ENCODE measurements at places on chromosomes 5 and 9. TPM values are rescaled to one million over a fixed set of nuclear protein-coding genes. Genes with fewer than 3 reads are reported as not detected.
A peak's percentile ranks its signal among the peaks of the same experiment; 100 is the strongest.

- DNase-seq = no peak
Measured at GRCh38 chr5:150443242-150444075, 6.1 kb downstream of the RPS14 start.

GRCh38 chr5:155050384-155051019, 36.9 kb downstream of the KIF4B start:
- peak; percentile 78 for DNase-seq

DNA sequence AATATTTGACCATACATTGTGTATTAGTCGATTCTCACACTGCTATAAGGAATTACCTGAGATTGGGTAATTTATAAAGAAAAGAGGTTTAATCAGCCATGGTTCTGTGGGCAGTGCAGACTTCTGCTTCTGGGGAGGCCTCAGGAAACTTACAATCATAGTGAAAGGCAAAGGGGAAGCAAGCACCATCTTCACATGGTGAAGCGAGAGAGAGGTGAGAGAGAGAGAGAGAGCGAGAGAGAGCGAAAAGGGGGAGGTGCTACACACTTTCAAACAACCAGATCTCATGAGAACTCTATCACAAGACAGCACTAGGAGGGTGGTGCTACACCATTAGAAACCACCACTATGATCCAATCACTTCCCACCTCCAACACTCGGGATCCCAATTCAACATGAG, 4.1 kb upstream of the GRAMD2B start:
- DNase-seq = no peak

DNA sequence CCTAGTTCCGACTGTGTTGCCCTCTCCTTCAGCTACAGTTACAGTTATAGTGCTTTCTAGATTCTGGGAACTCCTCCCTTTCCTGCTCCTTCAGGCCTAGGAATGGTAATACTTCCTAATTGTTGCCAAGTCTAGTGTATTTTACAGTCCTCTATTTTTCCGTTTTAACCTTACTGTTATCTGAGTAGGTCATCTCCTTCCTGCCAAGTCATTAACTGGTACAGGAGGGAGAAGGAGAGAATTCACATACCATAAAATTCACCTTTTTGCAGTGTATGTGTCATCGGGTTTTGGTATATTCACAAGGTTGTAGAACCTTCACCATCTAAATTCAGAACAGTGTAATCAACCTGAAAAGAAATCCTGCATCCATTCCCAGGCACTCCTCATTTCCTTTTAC, 335.4 kb upstream of the MEF2C start:
- DNase-seq = no peak

DNA sequence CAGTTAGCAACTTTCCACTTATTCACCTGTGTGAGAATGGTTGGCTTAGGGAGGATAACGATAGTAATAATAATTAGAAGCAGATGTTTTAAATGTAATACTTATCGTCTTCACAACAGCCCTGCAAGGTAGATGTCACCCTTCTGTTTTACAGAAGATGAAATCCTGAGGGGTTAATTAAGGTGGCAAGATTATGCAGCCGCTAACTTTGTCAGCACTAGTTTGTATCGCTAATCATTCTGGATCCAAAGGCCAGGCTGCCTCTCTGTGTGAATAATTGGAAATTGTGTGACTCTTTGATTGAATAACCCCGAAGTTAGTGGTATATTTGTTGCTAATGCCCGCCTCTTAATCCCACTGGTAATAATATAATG, 635 bp downstream of the IFT74 start:
- no peak for DNase-seq

DNA sequence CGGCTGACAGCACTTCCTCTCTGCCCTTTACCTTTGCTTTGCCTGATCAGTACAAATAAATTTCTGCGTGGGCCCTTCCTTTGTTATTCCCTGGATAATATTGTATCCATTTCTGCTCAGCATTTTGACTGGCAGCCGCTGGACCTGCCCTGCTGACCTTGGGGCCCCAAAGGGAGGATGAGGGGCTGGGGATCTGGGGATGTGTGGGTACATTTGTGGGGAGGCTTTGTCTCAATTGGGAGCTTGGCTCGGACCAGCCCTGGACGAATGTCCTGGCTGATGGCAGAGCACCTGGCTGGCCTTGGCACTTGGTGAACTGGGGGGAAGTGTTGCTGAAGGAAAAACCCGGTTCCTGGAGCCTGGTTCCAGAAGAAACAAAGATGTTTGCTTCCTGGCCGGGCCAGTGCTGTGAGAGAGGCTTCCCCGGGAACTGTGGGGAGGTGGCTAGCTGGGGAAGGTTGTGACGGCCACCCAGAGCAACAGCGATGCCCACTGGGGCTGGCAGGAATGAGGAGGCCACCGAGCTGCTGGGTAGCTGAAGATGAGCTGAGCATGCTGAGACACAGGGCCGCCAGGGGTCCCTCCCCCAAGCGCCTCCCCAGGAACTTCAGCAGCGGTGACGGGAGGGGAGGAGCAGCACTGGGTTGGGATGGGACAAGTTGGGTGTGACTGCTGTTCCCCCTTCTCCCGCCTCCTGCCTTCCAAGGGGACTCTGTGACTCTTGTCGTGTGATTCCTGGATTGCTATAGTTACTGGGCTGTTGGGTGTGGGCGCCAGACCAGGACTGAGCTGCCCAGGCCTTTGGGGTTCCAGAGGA, 8.4 kb downstream of the LMX1B start:
- DNase-seq = no peak

DNA sequence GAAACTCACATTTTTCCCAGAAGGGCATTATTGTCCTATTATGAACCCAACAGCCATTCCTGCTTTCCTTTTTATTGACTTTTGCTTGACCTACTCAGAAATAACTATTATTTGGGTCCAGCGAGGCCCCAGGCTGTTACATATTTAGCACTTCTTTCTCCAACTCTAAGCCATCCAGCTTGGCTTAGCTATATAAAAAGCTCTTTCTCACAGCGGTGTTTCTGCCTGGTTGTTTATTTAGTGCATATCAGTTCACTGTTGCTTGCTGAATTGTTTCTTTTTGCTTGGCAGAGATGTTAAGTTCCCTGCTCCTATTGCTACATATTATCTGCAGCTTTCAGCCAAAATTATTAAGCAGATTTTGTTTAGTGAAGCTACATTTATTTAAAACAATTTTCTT, 1156.8 kb upstream of the SEMA6A start:
- DNase-seq = no peak

The OMD gene
- total RNA-seq = not detected

The SPTAN1 gene
- total RNA-seq = 114 TPM

The FOXD4L5 gene
- not detected for total RNA-seq

All from SK-MEL-5 (cell line).